ENCODE measurements at places on chromosomes 5 and 9.

DNA sequence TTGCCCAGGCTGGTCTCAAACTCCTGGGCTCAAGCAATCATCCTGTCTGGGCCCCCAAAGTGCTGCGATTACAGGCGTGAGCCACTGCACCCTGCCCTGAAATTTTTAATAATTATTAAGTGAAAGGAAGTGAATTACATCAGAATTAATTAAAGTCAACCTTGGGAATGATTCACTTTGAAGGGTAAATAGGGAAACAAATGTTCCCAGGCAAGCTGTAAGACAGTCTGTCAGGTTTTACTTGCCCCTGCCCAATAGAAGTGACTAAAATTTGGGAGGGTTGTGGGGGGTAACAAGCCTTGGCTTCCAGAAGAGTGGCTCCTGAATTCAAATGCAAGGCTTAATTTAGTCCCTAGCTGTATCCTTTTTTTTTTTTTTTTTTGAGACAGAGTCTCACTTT, 1.3 kb upstream of the LIX1 start:
- no peak for DNase-seq

DNA sequence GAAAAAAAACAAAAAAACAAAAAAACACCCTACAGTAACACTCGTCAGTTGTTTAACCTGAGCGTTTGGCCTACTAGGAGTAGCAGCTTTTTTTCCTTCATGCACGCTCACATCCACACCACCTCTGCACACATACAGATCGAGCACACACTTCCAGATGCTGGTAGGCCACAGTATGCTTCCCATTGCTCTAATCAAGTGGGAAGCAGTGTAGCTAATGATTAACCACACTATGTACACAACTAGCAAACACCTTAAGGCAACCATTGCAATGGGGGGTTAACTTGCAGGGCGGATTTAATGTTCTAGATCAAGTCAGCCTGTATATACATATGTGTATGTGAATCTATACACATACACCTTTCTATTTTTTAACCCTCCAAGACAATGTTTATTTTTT, 65.5 kb upstream of the GLRX start:
- DNase-seq, result no peak

- no peak for DNase-seq
Measured at GRCh38 chr5:144156767-144157171, 13.7 kb downstream of the YIPF5 start.

GRCh38 chr5:38468978-38469706, 87.3 kb downstream of the LIFR start:
- no peak for DNase-seq
